ENCODE measurements at places on chromosomes 3 and 15. TPM values are rescaled to one million over a fixed set of nuclear protein-coding genes. Genes with fewer than 3 reads are reported as not detected.
A peak's percentile ranks its signal among the peaks of the same experiment; 100 is the strongest.

SLC25A36 gene
- 86.2 TPM for total RNA-seq

PLA2G4D gene
- not detected for total RNA-seq

- DNase-seq, result no peak
Observed at GRCh38 chr3:14518893-14519292, 21.2 kb downstream of the GRIP2 start.

DNA sequence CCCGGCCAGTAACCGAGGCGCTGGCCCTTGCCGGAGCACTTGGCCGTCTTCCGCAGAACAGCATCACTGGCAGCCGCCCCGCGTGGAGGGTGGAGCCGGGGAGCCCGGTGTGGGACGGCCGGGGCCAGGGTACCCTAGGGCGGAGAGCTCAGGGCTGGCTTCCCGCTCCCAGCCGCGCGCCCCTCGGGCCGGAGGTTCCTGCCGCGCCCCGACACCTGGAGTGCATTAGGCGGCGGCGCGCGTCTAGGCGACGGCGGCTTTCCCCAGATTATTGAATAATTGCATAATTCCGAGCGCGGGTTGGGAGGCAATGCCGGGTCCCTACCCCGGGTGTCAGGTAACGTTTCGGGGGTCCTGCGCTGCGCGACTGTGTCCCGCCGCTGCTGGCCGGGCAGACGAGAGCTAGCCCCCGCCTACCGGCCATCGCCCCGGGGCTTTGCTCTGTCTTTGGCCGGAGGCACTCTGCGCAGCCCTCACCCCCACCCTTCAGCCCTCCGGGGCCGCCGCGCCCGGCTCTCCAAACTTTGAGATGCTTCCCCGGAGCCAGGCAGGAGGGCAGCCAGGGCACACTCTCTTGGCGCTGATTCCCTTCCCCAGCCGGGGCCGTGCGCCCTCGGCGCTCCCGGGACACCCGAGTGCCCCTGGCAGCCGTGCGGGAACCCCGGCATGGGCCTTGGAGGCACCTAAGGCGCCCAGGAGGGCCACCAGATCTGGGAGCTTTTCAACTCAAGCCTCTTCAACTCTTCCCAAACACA, 749 bp downstream of the ITGA11 start:
- peak; percentile 75 for DNase-seq

DNA sequence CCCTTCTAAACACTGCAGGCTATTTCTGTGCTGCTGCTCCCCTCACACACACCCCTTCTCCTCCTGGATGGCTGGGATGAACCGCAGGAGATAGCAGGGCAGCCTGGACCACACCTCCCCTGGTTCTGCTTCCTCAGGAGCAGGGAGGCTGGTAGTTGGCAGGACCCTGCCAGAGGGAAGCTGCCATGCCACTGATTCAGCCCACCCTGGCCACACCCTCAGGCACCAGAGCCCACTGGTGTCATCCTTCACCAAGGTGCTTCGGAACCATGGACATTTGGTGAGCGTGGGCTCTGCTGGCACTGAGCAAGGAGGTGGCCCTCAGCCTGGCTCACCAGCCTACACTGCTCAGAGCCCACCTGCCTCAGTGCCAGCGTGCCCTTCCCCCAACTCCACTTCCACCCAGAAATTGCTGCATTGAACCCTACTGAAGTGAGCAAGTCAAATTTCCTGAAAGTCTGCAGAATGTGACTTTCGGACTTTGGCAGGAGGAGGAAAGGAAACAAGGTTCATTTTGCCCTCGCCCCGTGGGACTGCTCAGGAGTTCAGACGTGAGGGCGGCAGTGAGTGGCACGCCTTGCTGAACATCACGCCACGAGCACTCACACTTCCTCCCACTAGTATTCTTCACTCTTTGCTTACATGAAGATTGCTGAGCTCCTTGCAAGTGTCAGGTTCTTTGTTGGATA, 26.3 kb downstream of the BMF start:
- DNase-seq, result no peak

DNA sequence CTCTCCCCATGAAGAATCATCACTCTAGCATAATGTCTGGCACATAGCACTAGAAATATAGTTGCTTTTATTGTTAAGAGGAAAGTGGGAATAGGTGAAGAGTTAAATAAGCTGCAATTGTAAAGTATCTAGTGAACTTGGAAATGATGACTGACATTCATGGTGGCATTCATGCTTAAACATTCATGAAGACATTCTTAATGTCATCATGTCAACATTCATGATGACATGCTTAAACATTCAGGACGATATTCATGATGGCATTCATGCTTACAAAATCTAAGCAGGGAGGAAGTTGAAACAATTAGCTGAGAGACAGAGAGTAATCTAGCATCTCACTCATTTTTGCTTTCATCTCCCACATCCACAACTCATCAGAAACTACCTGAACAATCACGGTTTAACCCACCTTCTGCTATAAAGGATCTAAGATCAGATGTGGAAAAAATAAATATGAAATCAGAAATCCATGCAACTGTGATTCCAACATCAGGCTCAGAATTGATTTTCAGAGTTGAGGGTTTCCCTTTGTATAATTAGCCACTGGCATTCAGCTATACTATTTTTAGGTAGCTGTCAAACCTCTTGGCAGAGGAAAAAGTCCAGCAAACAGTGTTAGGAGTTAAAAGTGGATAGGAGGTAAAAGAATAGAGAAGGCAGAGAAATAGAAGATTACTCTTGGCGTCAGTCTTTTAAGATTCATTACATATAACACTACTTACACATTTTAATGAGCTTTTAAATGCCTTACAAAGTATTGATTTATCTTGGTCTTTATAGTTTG, 3.5 kb downstream of the DRD3 start:
- DNase-seq, result no peak

- no peak for DNase-seq
Observed at GRCh38 chr3:39317571-39318169, 11.8 kb upstream of the CCR8 start.

- DNase-seq, result no peak
Observed at GRCh38 chr15:67026610-67026967, 38.8 kb upstream of the SMAD3 start.

- no peak for DNase-seq
Observed at GRCh38 chr15:97420130-97420529, 540.4 kb upstream of the ARRDC4 start.

GRCh38 chr15:42999201-42999779, 78.7 kb upstream of the TTBK2 start:
- no peak for DNase-seq

- no peak for DNase-seq
Observed at GRCh38 chr3:13844911-13845310, 35.0 kb downstream of the WNT7A start.

DNA sequence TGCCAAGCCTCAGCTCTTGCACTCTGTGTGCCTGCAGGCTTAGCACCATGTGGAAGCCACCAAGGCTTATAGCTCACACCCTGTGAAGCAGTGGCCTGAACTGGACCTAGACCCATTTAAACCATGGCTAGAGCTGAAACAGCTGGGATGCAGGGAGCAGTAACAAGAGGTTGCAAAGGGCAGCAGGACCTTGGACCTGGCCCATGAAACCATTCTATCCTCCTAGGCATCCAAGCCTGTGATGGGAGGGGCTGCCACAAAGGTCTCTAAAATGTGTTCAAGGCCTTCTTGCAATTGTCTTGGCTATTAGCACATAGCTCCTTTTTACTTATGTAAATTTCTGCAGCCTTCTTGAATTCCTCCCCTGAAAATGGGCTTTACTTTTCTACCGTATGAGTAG, 57.9 kb upstream of the NPAP1 start:
- DNase-seq, result no peak

DNA sequence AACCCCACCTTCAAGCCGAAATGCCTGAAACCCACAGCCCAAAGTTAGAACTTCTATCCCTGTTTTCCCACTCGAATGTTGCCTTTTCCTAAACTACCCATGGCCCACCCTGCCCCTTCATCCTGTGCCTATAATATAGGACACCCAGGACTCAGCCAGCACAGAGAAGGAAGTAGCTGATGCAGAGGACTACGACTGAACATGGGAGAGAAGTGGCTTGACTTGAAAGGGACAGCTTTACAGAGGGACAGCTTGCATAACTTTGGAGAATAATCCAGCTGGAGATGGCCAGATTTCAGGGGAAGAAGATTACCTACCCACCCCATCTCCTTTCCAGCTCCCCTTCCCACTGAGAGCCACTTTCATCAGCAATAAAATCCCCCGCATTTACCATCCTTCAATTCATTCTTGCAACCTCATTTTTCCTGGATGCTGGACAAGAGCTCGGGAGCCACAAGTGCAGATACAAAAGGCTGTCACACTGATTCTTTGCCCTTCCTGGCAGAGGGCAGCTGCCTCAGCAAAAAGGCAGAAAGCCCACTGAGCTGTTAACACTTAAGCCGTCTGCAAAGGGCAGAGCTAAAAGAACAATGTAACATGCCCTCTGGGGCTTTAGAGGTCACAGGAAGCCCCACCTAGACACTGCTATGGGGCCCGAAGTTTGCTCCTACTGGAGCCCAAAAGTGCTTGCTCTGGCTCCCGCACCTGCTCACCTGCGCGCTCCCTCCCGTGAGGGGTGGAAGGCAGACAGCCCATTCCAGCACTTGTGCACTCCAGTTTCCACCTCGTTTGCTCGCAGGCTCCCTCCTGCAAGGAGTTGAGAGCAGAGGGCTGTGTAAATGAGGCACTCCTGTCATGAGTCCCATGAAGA, 224.0 kb downstream of the TBC1D5 start:
- no peak for DNase-seq

Data from left ventricle myocardium superior (tissue), 1 donor.